ENCODE measurements at places on chromosomes 1 and 21. TPM values are rescaled to one million over a fixed set of nuclear protein-coding genes. Genes with fewer than 3 reads are reported as not detected.

The MTOR gene
- 13.9 TPM for total RNA-seq

The RGS18 gene
- total RNA-seq, result not detected

The DPT gene
- not detected for total RNA-seq

The SH2D2A gene
- 4.2 TPM for total RNA-seq

The B3GALT6 gene
- total RNA-seq, result 18.1 TPM

The IL19 gene
- 0.13 TPM for total RNA-seq

The PRR9 gene
- not detected for total RNA-seq

The PHTF1 gene
- 14.6 TPM for total RNA-seq

The MATN1 gene
- total RNA-seq, result 0.11 TPM

The SLAMF6 gene
- not detected for total RNA-seq

The PIP5K1A gene
- 51.2 TPM for total RNA-seq

The SPATA46 gene
- not detected for total RNA-seq

The NPHS2 gene
- not detected for total RNA-seq

The VPS72 gene
- 42.7 TPM for total RNA-seq

The TMED5 gene
- total RNA-seq, result 29.0 TPM

The ETS2 gene
- 86.7 TPM for total RNA-seq

The TDRD5 gene
- total RNA-seq, result not detected

The KRTAP10-2 gene
- not detected for total RNA-seq

The GUCA2A gene
- total RNA-seq, result not detected

The CYP2J2 gene
- total RNA-seq, result 0.11 TPM

The FCRL1 gene
- not detected for total RNA-seq

The C1orf21 gene
- total RNA-seq, result 10.0 TPM

The LHX8 gene
- 0.91 TPM for total RNA-seq

The KCNA3 gene
- total RNA-seq, result not detected

The RNF187 gene
- 83.3 TPM for total RNA-seq

The SLFNL1 gene
- total RNA-seq, result not detected

The CCDC17 gene
- 0.14 TPM for total RNA-seq

The CD1D gene
- not detected for total RNA-seq

The AMY2A gene
- not detected for total RNA-seq

The LCK gene
- not detected for total RNA-seq

The EDARADD gene
- total RNA-seq, result 3.4 TPM

The NHLH1 gene
- 0.39 TPM for total RNA-seq

The LIN28A gene
- not detected for total RNA-seq

The PLA2G2A gene
- total RNA-seq, result not detected

The MIXL1 gene
- not detected for total RNA-seq

The LIPI gene
- not detected for total RNA-seq

The EFHD2 gene
- 276 TPM for total RNA-seq

The NES gene
- 1.1 TPM for total RNA-seq

The FMO1 gene
- not detected for total RNA-seq

The NBPF6 gene
- not detected for total RNA-seq

The GBP2 gene
- 0.98 TPM for total RNA-seq

The CD244 gene
- not detected for total RNA-seq

The RAB25 gene
- not detected for total RNA-seq

The OR6K3 gene
- total RNA-seq, result not detected

The PSEN2 gene
- total RNA-seq, result 29.9 TPM

The CCDC181 gene
- total RNA-seq, result not detected

The CYP4X1 gene
- total RNA-seq, result not detected
